ENCODE measurements at places on chromosomes 13 and 19.

- no peak for DNase-seq
These were observed 7.8 kb downstream of the ILF3 start for GRCh38 chr19:10661946-10662345.

DNA sequence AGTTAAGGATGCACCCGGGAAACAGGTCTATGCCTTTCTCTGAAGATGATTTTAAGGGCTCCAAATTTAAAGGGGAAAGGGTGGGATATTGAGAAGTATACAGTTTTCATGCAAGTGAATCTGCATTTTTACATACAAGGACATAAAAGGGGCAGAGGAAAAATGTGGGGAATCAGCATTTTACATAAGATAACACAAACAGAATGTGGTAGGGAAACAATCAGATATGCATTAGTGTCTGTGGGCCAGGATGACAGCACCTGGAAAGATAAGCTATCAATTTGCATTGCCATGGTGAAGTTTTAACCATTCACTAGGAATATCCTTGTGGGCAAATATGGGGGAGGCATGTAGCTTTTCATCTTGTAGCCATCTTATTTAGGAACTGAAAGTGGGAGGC is 24.1 kb downstream of the IGFL3 start:
- no peak for DNase-seq

DNA sequence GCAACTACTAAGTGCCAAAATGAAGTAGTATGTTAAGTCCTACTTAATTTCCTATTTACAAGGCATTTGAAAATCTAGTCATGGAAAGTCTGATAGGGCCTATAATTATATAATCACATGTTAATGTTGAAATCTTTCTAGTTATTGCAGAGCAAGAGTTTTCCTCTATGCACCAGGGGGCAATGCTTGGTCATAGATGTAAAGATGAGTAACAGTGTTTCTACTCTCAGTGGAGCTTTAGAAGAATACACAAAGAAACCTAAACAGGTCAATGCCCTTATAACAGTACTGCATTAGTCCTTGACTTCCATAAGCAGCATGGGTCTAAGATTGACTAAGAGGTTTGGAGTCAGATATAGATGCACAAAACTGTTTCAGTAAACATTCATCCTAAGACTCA is 218.7 kb downstream of the KCTD12 start:
- DNase-seq: no peak

GRCh38 chr19:19459707-19460251 is 54.3 kb downstream of the GATAD2A start:
- no peak for DNase-seq

- DNase-seq: no peak
These were observed 66.6 kb upstream of the ZNF43 start for GRCh38 chr19:21902571-21902970.

GRCh38 chr19:10634963-10635362 is 9.6 kb downstream of the SLC44A2 start:
- DNase-seq: no peak

- DNase-seq: peak; percentile 44
These were observed 442 bp upstream of the FGF14 start for GRCh38 chr13:102402290-102402689.

GRCh38 chr19:46609511-46610412 is 8.6 kb downstream of the CALM3 start:
- no peak for DNase-seq

GRCh38 chr19:2848616-2849015 is 7.3 kb downstream of the ZNF555 start:
- DNase-seq: no peak

- DNase-seq: no peak
These were observed 215.2 kb downstream of the NBEA start for GRCh38 chr13:35157143-35157755.

GRCh38 chr19:19532806-19533701 is 4.3 kb downstream of the YJEFN3 start:
- DNase-seq: peak; percentile 44

GRCh38 chr19:30806311-30806710 is 434.1 kb downstream of the ZNF536 start:
- DNase-seq: no peak

DNA sequence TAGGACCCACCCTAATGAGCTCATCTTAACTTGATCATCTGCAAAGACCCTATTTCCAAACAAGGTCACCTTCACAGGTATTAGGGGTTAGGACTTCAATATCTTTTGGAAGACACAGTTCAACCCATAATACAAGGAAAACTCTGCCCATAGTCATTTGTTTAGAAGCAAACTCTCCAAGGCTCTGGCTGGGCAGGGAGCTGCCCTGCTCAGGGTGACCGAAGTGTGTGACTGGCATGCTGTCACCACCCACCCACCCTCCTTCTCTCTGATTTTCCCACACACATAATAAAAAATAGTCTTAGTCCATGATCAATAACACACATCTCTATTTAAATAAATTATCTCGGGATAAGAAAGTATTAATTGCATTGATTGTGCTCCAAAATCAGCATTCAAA is 161.1 kb downstream of the KCTD15 start:
- no peak for DNase-seq

- DNase-seq: no peak
These were observed 253.8 kb downstream of the DLEU7 start for GRCh38 chr13:50589651-50590054.

DNA sequence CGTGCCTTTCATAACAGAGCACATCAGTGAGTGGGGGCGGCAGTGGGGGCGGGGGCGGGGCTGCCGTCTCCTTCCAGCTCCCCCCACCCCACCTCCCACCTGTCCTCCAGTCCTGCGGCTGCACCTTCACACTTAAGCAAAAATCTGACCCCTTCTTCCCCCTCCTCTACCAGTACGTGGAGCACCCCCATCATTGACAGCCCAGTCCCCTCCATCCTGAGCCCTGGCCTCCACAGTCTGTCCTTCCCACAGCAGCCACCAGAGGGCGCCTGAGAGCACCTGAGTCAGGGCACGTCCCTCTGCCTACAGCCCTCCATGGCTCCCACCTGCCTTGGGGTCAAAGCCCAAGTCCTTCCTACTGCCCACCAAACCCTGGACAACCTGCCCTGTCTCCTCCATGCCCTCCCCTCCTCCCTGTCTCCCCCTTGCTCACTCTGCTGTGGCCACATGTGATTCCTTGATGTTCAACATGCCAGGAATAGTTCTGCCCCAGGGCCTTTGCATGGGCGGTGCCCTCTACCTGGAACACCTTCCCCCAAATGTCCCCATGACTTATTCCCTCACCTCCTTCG is 4.0 kb downstream of the EBI3 start:
- DNase-seq: no peak

GRCh38 chr13:111115061-111115964 is at the start of gene ARHGEF7:
Gene ARHGEF7, plus strand, starts transcription at chr13:111115310. Its CDS starts 217 bp downstream, at chr13:111115527.
- DNase-seq: no peak

GRCh38 chr13:51291341-51291740 is 48.1 kb upstream of the SERPINE3 start:
- DNase-seq: no peak

- DNase-seq: no peak
These were observed 983 bp downstream of the ITM2B start for GRCh38 chr13:48233889-48234488.

GRCh38 chr13:106565127-106565775 is 2.7 kb downstream of the ARGLU1 start:
- no peak for DNase-seq

GRCh38 chr19:13831537-13832467 is 36.6 kb downstream of the ZSWIM4 start:
- no peak for DNase-seq

GRCh38 chr19:46551164-46551563 is 50.0 kb upstream of the CALM3 start:
- DNase-seq: no peak

- peak; percentile 70 for DNase-seq
These were observed 54.5 kb upstream of the GPI start for GRCh38 chr19:34310494-34310981.

GRCh38 chr19:5094768-5095567 is 126.1 kb downstream of the KDM4B start:
- DNase-seq: no peak

GRCh38 chr13:21164631-21165030 is 11.7 kb downstream of the SKA3 start:
- no peak for DNase-seq
